Activated CD8-positive, alpha-beta memory T cell treated with anti-CD3 and anti-CD28 coated beads for 4 hours (primary cell): ENCODE measurements at places on chromosomes 6 and 20.

DNA sequence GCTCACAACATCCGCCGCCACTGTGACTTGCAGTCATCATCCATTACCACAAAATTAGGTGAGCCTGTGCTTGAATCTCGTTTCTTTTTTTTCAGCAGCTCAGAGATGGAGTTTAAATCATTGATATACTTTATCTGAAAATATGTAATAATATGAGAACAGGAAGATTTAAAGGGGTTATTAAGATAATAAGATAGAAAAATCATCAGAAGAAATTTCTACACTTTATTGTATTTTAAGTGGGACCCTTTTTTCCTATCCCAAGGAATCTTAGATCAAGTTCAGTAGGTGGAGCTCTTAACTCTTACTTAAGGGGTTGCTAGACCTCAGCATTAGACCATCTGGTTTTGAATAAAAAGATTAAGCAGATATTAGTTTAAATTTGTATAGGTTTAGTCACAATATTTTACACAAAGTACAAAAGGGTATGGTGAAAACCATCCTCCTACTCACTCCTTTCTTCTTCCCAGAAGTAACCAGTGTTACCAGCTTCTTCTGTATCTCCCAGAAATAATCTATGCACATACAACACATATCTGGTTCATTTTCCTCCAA lies 9.4 kb upstream of the NCOA7 start:
- DNase-seq: no peak

DNA sequence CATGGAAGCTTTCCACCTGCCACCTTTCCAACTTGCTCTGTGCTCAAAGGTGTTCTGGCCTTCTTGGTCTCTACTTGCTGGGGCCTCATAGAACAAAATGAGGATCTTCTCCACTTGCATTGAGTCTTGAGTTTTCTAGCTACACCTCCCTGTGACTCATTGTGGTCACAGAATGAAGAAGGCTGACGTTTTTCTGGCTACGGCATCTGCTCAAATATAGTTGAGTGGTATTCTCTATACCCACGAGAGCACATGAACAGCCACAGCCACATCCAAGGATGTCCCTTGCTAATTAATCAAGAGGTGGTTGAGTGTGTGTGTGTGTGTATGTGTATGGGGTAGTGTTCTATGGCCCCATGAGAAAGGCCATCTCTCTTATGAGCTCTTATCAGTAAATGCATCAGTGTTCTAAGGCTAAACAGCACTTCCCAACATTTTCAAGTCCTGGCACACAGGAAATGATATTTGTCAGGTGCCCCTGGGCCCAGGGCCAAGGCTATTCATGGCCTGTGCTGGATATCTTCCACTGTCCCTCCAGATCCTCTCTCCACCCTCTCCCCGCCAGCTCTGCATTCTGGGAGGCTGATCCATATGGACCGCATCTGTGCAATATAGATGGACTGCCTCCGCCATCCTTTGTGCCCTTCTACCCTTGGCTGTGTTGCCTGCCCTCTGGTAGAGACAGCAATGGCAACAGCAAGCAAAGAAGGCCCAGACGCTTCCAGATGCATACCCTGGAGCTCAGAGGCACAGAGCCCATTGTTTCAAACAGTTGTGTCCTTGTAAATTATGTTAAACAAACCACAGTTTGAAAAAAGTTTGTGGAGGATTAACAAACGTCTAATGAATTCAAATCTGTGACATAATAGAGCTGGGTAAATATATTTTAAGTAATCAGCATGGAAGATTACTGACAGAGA lies 150.2 kb downstream of the LRFN2 start:
- no peak for DNase-seq

GRCh38 chr20:37240337-37241067 lies 21.1 kb downstream of the GHRH start:
- DNase-seq: no peak

DNA sequence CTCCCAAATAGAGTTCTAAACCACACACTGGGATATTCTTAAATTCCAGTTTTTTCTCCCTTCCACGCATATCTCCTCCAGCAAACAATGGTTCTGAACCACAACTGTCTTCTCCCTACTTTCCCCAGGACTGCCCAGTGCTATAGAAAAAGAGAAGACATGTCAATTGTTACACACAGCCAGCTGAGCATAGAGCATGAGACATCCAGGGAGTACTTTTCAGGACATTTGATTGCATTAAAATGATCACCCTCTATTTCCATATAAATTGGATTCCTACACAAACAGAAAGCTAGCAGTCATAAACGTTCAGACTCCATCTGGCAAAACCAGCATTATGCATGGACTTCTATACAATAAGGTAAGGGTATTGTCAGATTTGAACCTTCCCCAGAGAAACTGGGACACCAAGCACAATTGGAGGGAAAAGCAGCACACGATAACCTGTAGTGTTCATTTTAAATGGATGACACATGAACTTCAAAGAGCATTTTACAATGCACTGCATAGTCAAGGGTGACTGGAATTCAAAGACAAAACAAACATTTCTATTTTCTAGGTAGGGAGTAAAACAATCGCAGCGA lies 93.1 kb upstream of the HEY2 start:
- DNase-seq: no peak

DNA sequence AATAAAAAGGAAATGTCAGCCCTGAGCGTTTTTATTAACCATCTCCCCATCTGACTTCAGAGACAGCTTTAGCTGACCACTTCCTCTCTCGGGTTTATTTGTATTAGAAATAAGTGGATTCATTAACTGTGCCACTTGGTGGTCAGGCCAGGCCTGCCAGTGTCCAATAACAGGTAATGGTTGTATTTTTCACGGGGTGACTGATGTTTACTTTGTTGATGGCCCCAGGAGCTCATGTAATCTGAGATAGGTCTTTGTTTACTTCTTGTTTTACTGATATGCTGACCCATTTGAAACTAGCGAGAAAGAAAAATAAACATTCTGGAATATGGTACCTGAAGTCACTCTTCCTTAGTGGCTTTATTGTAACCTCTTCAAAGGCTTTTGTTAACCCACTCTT lies 504.3 kb upstream of the SLC35B3 start:
- DNase-seq: no peak

DNA sequence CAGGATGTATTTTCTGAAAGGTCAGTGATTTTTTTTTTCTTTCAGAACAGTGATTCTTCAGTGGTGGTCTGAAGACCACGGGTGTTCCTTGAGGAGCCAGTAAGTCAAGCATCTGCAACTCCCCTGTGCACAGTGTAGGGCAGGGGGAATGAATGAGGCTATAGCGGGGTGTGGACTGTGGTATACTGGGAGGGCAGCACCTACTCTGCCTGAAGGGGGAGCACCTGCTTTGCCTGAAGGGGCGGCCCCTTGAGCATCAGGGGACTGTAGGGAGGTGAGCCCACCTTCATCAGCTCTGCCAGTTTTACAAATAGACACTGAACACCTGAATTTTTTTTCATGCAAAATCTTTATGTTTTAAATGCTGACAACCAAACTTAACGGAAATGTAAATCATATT lies 77.5 kb upstream of the RIPOR2 start:
- no peak for DNase-seq

DNA sequence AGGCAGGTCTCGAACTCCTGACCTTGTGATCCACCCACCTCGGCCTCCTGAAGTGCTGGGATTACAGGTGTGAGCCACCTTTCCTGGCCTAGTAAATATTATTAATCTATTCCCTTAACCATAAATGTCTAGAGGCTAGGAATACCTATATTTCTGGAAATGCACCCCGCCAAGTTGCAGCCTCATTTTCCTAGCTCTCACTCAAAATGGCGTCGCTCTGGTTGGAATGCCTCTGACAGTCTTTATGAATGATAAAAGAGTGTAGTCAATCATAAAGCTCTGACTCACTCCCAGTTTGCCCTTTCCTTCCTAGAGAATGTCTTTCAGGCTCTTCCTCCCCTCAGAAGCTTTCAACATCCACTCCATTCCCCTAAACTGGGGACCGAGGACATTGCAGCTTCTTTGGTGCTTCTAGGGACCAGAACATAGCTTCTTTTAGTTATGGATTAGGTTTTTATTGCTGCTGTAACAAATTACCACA lies 14.1 kb upstream of the TRIM26 start:
- DNase-seq: no peak

DNA sequence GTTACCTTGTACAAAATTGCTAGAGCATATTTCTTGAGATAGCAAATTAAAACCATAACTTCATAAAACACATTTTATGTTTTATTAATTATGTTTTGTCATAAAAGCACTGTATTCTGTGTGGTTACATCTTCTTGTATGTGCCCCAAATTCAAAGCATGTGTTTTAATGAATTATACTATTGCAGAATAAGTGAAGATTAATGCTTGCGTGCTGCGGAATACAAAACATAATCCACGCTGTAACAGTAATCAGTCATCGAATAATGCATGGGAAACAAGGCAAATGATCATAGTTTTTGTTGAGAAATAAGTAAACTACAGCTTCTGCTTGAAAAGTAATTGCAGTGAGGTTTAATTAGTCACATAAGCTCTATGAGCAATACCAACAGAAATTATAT lies 459.2 kb upstream of the SOX4 start:
- DNase-seq: no peak

DNA sequence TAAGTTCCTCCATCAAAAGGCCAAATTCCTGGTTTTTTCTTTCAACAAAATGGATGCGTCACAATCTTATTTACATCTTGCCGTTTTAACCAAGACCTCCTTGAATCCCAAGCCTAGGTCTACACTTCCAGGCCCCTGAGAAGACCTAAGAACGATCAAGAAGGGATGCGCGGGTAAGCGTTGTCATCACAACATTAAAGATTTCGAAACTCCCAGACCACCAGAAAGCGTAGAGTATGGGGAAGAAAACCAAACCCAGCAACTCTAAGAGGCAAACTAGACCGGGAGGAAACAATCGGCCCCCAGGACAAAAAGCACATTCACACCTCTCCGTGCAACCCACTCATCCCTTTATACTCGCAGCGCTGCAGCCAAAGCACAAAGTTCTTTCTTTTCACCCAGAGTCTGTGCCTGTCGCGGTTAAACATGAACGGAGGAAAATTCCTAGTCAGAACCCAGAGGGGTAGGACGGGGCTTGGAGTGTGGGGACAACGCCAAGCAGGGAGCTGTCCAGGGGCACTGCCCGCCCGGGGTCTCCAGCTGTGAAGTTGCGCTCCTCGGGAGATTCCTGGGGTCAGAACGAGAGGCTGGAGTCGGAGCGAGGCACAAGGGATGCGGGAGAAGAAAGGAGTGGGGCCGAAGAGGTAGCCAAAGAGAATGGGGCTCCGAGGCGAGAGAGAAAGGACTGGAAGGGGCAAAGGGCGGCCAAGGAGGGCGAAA lies 725 bp downstream of the OSER1 start:
- DNase-seq: no peak

GRCh38 chr20:17327185-17328148 lies 100.6 kb downstream of the PCSK2 start:
- no peak for DNase-seq

- DNase-seq: no peak
Observed at GRCh38 chr6:88295663-88296062, 129.5 kb upstream of the CNR1 start.

- no peak for DNase-seq
Observed at GRCh38 chr6:61649845-61650244, 636.2 kb downstream of the KHDRBS2 start.
